ENCODE measurements at places on chromosomes 6 and 20.

DNA sequence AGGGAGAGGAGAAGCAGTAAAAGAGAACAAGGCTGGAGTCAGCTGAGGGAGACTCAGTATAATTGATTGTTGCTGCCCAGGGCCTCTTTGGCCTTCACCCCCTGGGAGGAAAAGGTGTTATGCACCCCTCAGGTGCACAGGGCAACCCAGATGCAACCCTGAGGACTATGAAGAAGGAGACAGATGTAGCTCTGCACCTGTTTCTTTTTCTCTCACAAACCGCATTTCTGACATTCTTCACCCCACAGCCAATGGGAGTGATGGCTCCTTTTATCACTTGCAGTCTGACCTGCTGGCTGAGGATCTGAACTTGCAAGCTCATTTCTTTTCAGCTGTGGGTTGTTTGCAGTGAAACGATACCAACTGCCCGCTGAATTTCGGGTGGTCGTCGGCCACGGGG, 64.1 kb upstream of the F13A1 start:
- no peak for DNase-seq

DNA sequence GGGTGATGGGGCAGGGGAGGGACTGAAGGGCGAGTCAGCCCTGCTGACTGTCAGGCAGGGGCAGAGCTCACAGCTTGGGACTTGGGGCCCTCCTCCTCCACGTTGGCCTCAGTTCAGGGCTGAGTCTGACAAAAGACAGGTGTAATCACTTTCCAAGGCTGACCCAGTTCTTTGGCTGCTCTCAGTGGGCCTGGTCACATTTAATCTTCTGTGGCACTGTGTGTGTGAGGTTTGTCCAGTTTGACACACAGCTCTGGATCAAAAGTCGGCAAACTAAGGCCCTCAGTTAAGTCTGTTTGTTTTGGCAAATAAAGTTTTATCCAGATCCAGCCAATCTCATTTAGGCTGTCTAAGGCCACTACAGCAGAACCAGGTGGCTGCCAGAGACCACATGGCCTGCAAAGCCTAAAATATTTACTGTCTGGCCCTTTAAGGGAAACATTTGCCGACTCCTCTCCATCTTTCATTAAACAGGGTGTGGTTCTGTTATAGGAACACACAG, 5.1 kb upstream of the MAP1LC3A start:
- peak; percentile 23 for DNase-seq

GRCh38 chr20:57441510-57442154, 50.4 kb downstream of the RBM38 start:
- no peak for DNase-seq

DNA sequence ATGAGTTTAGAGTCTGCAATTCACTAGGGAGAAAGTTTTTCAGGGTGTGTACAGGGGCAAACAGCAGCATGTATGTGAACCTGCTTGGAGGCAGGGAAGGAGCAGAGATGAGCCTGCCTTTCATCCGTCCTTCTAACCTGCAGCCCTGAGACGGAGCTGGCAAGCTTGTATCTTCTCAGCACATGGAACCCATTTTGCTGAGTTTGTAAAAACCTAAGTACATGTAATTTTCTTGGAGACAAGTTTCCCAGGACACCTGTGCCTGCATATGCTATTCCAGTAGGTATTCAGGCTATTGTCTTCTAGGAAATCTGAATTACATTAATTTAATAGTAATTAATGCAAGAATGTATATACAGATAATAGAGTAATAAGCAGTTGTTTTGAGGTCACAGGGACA, 28.8 kb upstream of the MOXD1 start:
- no peak for DNase-seq

- no peak for DNase-seq
Observed at GRCh38 chr6:64290867-64291266, 655.3 kb downstream of the PHF3 start.

- DNase-seq: no peak
Observed at GRCh38 chr6:166758136-166758704, 131.2 kb upstream of the RPS6KA2 start.

- no peak for DNase-seq
Observed at GRCh38 chr6:142707255-142707654, 237.7 kb downstream of the HIVEP2 start.

GRCh38 chr6:62980724-62981123, 230.5 kb upstream of the FKBP1C start:
- DNase-seq: no peak

DNA sequence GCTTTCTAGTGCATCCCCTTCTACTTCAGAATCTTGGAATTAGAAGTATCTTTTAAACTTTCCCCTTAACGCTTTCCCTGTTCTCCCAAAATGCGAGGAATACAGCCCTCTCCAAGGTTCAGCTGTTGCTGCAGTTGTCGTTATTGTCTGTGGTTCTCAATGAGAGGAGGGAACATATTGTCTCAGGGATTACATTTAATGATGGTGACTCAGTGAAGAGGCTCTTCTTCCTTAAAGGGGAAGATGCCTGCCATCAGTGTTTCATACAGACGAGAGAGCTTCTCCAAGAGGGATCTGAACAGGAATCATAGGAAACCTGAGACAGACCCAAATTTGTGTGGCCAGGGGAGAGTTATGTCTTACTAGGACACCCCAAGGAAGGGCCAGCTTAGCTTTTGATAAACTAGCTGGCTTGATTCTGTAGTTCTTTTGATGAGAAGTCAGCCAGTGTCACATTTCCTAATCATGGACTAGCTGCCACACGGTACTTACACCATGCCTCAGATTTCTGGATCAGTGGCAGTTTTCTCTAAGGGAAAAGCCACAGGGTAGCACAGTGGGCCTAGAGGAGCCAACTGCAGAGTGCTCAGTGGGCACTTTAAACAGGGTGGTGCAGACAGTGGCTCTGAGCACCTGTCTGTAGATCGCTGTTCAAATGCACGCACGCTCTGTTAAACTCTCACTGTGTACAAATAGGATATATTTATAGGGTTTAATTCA, 59.7 kb upstream of the TMEM181 start:
- DNase-seq: no peak

GRCh38 chr6:47000842-47001241, 41.3 kb downstream of the ADGRF1 start:
- no peak for DNase-seq

GRCh38 chr6:78883651-78884050, 16.3 kb downstream of the IRAK1BP1 start:
- DNase-seq: no peak

GRCh38 chr6:40692337-40692736, 105.2 kb upstream of the LRFN2 start:
- DNase-seq: no peak

GRCh38 chr20:53582574-53583351, 10.9 kb downstream of the ZNF217 start:
- no peak for DNase-seq

DNA sequence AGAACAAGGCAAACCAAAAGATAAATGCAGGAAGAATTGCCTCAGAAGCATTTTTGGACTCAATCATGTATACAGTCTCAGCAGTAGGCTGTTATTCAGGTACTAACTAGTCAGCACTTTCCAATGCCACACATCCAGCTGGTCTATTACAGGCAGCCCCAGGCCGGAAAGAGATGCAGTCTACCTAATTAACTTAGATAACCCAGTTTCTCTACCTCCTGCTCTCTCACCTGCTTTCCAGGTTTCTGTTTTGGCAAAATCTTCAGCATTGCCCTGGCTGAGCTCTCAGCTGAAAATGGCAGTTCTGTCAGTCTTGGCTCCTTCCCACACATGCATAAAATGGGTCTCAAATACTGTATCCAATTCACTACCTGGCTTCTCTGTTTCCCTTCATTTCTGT, 101.3 kb upstream of the UFL1 start:
- no peak for DNase-seq

- DNase-seq: no peak
Observed at GRCh38 chr6:136859430-136859829, 37.0 kb downstream of the PEX7 start.

GRCh38 chr6:157302736-157303135, 20.6 kb downstream of the TMEM242 start:
- DNase-seq: no peak

DNA sequence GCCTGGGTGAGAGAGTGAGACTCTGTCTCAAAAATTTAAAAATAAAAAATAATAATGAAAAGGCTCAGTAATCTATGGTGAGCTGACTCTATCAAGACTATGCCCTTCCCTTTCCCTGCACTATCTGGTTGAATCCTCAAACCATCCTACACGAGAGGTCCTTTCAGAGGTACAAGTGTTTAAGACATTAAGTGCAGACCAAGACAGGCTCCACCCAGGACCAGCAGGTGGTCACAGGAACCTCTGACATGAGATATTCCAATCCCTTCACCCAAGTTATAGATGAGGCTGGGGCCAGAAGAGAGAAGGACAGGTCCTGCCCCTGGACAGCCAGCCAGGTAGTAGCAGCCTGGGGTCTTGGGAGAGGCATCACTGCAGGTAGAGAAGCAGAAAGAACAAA, 182.6 kb downstream of the NFATC2 start:
- no peak for DNase-seq

Data from NCI-H526 (cell line).